ENCODE measurements at places on chromosomes 12 and 14.
A peak's percentile ranks its signal among the peaks of the same experiment; 100 is the strongest.

DNA sequence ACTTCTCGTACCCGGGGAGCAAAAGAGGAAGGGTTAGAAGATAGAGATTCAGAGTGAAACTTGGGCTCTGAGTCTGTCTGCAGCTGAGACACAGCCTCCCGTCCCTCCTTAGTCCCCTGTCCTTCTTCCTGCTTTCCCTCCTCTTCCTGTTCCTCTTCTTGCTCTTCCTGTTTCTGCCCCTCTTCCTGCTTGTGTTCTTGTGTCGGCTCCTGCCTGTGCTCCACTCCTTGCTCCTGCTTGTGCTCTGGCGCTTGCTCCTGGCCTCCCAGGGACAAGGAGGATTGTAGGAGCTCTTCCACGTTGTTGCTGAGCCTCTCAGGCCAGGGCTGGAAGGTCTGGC lies 3.0 kb downstream of the ACRBP start:
- no peak for DNase-seq

DNA sequence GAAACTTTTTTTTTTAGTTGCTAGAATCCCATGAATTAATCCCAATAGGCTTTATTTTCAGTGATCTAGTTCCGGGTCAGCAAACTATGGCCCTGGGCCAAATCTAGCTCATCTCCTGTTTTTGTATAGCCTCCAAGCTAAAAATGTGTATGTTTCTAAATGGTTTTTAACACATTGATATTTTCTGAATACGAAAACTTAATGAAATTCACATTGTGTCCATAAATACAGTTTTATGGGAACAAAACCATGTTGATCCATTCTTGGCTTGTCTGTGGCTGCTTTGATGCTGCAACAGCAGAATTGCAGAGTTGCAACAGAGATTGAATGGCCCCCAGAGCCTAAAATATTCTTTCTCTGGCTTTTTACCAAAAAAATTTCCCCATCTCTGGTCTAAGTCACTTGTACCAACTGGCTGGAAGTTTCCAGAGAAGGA lies 47.5 kb downstream of the ZNF664 start:
- peak; percentile 55 for DNase-seq

- no peak for DNase-seq
Measured at GRCh38 chr12:1436015-1436414, 158.4 kb downstream of the FBXL14 start.

GRCh38 chr12:41866878-41867430 lies 277.7 kb downstream of the GXYLT1 start:
- no peak for DNase-seq

GRCh38 chr12:56020423-56021184 lies at the start of gene IKZF4:
Gene IKZF4, plus strand, starts transcription at chr12:56021043. Its CDS starts 451 bp downstream, at chr12:56021494.
- DNase-seq: peak; percentile 61

GRCh38 chr12:130686511-130686991 lies 29.5 kb downstream of the RIMBP2 start:
- DNase-seq: no peak

- DNase-seq: no peak
Measured at GRCh38 chr14:50647282-50647681, 20.8 kb downstream of the SAV1 start.

- no peak for DNase-seq
Measured at GRCh38 chr12:46450279-46450748, 77.7 kb upstream of the SLC38A2 start.

DNA sequence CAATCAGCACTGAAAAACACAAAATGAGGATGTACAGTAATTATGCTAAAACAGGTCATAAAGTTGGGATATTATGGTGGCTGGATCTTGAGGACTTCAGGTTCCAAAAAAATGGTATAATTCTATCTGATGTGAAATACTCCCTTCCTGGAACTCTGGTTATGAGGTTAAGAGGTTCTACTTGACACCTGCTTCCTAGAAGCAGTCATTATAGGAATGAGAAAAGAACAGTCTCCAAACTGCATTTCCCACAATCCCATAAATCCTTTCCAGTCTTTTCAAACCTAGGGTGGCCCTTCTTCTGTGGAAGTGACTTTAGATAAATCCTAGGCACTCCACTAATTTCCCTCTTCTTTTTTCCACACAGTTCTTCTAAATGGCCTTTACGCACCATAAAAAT lies 63.7 kb upstream of the OR10AD1 start:
- no peak for DNase-seq

- no peak for DNase-seq
Measured at GRCh38 chr12:24997496-24997895, 48.6 kb upstream of the BCAT1 start.

DNA sequence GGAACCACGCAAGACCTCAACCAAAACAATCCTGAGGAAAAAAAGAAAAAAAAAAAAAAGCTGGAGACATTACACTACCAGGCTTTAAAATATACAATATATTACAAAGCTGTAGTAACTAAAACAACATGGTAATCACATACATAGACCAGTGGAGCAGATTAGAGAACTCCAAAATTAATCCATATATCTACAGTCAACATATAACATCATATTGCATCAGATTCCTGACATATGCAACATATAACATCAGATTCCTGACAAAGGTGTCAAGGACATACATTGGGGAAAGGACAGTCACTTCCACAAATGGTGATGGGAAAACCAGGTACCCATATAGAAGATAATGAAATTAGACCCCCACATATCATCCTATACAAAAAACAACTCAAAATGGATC lies 145.8 kb downstream of the BTG1 start:
- no peak for DNase-seq

- DNase-seq: no peak
Measured at GRCh38 chr12:72957454-72957853, 685.3 kb downstream of the TRHDE start.

- no peak for DNase-seq
Measured at GRCh38 chr14:56087671-56088471, 30.3 kb upstream of the PELI2 start.

DNA sequence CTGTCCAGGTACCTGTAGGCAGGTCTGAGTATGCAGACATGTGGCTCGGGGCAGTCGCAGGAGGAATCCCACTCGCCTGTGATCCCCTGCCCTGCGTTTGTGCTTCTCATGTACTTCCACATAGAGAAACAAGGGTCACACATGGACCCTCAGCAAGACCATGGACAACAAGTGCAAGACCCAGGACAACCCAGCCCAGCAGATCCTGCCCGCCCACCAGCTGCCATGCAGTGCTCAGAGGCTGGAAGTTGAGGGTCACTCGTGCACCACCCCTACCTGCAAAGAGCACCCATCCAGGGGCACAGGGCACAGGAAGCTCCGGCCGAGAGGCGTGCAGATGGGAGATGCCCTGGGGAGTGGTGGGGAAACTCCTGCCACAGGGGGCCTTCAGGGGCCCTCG lies 67.5 kb upstream of the C14orf180 start:
- no peak for DNase-seq

DNA sequence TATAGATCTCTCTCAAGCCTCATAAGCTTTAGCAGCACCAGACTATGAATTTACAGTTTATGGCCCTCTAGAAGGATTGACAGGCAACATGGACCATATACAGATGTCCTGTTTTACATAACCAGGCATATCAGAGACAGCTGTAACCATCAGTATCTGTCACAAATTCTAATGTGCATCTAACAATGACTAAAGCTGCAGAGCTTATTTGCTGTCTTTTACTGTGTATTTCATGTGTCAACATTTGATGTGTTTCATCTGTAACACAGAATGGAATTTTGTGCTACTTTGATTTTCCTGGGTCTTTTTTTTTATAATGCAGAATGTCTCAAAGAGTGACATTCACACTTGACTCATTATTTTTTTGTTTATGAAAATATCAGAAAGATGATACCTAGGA lies 348.3 kb downstream of the SLC16A7 start:
- DNase-seq: no peak

- no peak for DNase-seq
Measured at GRCh38 chr12:47068539-47068938, 10.9 kb upstream of the PCED1B start.

DNA sequence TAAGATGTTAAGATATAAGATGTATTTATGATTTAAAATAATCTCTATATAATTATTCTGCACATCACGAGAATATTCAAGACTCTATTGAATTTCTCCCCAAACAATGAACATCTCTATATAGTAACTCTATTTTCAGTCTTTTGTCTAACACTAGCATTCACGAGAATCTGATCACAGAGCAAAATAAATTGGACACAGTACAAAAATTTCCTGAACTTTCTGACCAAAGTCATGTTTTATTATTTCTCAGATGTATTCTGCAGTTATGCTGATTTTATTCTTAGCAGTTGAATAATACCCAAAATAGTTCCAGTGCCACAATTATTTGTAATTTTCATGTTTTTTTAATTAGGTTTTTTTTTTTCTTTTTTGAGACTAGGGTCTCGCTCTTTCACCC lies 19.6 kb downstream of the EPS8 start:
- DNase-seq: no peak

- DNase-seq: no peak
Measured at GRCh38 chr12:112418273-112418607, 507 bp upstream of the PTPN11 start.

- no peak for DNase-seq
Measured at GRCh38 chr12:132723764-132724140, 13.1 kb downstream of the PGAM5 start.

DNA sequence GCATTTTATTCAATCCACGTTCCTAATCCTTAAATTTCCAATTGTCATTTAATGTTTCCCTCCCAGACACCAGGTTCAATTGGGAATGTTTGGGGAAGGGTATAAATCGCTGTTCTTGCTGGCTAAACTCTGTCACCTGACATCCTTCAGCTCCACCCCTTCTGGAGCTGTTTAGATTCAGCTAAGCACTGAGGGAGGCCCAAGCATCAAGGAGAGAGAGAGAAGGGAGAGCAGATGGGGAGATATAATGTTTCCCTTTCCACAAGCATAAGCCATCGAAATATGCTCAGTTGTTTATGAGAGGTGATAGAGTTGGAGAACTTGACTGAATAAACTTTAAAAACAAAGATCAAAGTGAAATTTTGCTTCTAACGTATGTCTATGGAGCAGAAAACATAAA lies 1.8 kb downstream of the ABCC9 start:
- no peak for DNase-seq

- peak; percentile 42 for DNase-seq
Measured at GRCh38 chr14:24307575-24308341, at the start of gene CIDEB. Gene CIDEB, minus strand, starts transcription at chr14:24307977. Its CDS starts 119 bp downstream, at chr14:24307858.

GRCh38 chr14:99531251-99532096 lies 50.3 kb downstream of the CCNK start:
- peak; percentile 53 for DNase-seq

DNA sequence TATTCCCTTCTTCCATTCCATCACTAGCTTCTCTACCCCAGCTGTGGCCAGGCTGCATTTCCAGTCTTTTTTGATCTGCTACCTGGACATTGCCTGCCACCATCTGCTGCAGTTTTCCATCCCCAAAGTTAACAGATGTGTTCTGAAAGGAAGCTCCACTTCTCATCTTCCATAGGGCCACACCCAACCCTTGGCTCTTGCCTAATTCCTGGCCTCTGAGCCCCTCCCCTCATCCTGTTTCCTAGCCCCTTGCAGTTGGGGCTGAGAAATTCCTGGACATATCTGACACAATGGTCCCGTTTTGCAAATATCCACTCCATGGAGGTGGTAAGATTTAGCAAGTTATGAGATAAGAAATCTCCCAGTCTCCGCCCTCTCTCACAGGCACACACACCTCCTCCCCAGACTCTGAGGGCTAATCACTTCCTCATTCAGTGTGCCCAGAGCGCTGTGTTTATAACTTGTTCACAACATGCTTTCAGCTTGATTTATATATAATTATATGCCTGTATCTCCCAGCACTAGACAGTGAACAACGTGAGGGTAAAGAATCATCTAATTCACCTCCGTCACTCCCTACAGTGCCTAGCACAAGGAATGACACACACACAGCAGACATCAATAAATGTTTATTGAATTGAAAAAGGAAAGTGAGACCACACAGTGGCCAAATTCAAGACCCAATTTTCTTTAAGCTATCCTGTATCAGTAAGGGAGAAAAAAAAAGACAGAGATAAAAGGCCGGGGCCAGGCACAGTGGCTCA lies 13.4 kb downstream of the SMUG1 start:
- no peak for DNase-seq

DNA sequence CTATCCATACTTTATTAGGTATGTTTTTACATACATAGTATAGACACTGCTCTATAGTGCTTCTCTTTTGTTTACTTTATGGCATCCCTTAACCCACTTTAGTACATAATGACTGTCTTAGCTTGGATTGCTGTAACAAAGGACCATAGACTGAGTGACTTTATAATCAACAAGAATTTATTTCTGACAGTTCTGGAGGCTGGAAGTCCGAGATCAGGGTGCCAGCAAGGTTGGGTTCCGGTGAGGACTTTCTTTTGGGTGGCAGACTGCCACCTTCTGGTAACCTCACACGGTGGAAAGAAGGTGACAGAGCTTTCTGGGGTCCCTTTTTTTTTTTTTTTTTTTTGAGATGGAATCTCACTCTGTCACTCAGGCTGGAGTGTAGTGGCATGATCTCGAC lies 48.6 kb upstream of the PPM1H start:
- DNase-seq: no peak

- DNase-seq: no peak
Measured at GRCh38 chr12:122362755-122363154, 59.7 kb downstream of the CLIP1 start.

- peak; percentile 22 for DNase-seq
Measured at GRCh38 chr12:91264178-91264577, 81.6 kb upstream of the DCN start.

- peak; percentile 64 for DNase-seq
Measured at GRCh38 chr12:69000540-69001243, 67.7 kb upstream of the CPM start.

- no peak for DNase-seq
Measured at GRCh38 chr12:7934889-7935492, 996 bp downstream of the SLC2A3 start.

DNA sequence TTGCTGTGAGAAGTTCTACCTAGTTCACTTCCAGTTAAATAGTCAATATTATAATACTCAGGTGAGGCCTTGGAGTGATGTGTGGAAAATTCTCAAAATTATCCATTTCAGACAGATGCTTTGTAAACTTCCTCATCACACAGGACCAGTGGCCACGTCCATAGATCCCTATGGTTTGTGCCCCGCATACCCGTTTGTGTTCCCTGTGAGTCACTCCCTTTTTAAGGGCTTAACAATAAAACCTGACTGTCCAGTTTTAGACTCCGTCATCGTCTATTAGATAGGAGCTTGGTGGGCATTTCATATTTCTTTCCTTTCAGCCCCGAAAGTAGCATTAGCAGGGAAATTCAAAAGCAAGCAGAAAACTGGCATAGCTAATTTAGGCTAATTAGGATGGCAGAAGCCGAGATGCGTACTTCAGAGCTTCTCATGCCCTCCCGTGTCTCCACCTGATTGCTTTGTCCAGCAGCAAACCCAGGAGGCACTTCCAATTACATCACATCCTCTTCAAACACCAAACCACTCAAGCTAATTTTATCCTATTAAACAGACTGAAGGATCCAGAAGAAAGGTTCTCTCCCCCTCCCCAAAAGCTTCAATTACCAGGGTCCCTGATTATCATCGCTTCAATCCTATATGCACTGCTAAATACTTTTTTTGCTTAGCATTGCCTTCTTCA lies 186.6 kb upstream of the OTX2 start:
- DNase-seq: no peak
